Muscle of arm (tissue), 14 donors: ENCODE measurements at places on chromosomes 5 and 9. TPM values are rescaled to one million over a fixed set of nuclear protein-coding genes. Genes with fewer than 3 reads are reported as not detected.

TMEM174 gene
- not detected for polyA plus RNA-seq

GNPDA1 gene
- polyA plus RNA-seq: 21.2 TPM

PCDHGB6 gene
- polyA plus RNA-seq: 4.3 TPM

ERCC6L2 gene
- 31.2 TPM for polyA plus RNA-seq

MZB1 gene
- polyA plus RNA-seq: 0.34 TPM

FLT4 gene
- polyA plus RNA-seq: not detected

SGCD gene
- polyA plus RNA-seq: 98.2 TPM

DNAI1 gene
- 0.28 TPM for polyA plus RNA-seq

GRCh38 chr5:1141834-1142233, 30.0 kb upstream of the SLC12A7 start:
- no peak for DNase-seq

- no peak for DNase-seq
Measured at GRCh38 chr5:66793049-66793448, 196.9 kb downstream of the MAST4 start.

DNA sequence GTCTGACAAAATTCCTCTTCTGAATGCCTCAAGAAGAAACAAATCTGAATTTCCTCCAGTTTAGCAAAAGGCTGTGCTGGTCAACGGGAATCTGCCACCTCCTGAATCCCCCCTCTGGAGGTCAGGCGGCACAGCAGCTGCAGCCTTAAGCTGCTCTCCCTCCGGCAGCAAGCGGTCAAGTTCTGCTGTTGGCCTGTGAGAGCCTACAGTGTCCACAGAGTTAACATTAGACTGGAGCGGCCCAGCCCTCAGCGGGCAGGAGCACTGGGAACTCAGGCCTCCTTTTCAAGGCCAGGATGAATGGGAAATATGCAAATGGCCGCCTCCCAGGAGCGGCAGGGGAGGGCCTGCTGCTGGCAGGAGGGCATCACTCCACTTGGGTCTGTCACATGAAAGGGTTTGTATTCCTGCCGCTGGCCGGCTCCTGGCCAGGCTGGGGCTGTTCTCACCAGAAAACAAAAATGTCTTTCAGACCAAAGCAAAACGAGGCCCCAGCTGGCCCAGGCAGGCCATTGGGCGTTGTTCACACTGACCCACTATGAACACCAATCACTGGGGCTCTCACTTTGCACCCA, 8.2 kb downstream of the ACSL6 start:
- no peak for DNase-seq

DNA sequence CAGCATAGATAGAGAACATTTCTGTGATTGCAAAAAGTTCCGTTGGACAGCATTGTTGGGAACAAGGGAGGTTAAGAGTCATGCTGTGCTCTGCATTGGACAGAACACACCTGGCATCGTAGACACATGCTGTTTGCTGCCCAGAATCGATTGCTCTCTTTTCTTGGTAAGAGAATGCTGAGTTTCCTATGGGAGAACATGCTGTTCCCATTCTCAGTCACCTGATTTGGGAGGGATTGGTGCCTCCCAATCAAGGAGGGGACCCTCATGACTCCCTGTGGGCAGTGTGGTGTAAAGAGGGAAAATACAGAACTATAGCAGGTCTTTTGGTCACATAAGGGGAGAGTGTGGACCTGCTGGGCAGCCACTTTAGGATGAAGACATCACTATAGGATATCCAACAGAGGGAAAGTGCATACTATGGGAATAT, 555.4 kb upstream of the CLINT1 start:
- DNase-seq: no peak

GRCh38 chr5:85517386-85517785, 1100.4 kb upstream of the COX7C start:
- DNase-seq: no peak

- no peak for DNase-seq
Measured at GRCh38 chr9:96164268-96164683, 137.7 kb downstream of the HSD17B3 start.

GRCh38 chr9:78406146-78406545, 109.2 kb downstream of the PSAT1 start:
- no peak for DNase-seq

- DNase-seq: no peak
Measured at GRCh38 chr5:170756691-170757090, 26.8 kb upstream of the GABRP start.
